ENCODE measurements at places on chromosomes 16 and 17.

- DNase-seq = no peak
Measured at GRCh38 chr16:1349351-1349750, 2.3 kb downstream of the TSR3 start.

- peak; percentile 52 for DNase-seq
Measured at GRCh38 chr17:16415031-16415924, at the start of gene TRPV2. Gene TRPV2 (plus strand): TSS chr17:16415571. CDS start chr17:16417669, 2,098 bp downstream.

GRCh38 chr17:13160296-13160695 is 142.5 kb upstream of the ELAC2 start:
- no peak for DNase-seq

DNA sequence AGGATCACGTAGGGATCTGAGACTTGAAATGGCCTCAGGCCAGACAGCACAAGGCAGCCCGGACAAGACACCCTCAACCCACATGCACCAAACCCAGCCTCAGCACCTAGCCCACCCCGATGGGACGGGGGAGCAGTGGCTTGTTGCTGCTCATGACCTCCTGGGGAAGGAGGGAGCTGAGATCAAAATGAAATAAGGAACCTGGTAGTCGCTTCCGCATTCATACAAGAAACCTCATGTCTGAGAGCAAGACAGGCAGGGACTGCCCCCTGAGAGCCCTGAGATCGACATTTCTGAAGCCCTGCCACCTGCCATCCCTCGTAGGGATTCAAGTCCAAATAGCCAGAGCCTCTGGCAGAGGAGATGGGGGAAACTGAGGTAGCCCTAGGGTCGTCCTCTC is 5.7 kb upstream of the CEP131 start:
- DNase-seq = peak; percentile 55

DNA sequence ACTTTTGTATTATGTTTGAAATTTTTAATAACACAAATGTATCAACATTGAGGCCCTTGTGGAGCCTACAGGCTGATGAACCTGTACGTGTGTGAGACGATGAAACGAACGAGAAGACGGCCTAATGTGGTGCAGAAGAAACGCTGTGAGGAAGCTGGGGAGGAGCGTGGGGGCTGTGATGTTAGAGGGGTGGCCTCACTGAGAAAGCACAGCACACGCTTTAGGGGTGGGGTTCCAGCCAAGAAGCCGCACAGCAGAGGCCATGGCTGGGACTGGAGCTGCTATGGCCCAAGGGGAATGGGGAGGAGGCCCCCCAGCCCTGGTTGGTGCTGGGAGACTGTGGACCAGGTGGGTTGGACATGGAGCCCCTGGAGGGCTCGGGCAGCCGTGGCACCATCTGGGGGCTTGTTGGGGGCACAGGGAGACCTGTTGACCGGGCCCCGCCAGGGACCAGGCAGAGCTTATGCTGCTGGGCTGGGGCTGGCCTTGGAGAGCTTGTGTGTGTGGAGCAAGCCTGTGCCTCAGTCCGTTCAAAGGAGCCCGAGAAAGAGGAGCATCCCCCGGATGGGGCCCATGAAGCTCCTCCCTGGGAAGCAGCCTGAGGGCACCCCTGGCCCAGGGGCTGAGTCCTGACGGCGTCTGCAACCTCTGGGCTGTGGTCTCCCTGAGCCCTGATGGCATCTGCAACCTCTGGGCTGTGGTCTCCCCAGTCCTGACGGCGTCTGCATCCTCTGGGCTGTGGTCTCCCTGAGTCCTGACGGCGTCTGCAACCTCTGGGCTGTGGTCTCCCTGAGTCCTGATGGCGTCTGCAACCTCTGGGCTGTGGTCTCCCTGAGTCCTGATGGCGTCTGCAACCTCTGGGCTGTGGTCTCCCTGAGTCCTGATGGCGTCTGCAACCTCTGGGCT is 44.7 kb downstream of the METRNL start:
- DNase-seq = no peak

- DNase-seq = no peak
Measured at GRCh38 chr16:67917140-67917851, 14.4 kb downstream of the CTRL start.

DNA sequence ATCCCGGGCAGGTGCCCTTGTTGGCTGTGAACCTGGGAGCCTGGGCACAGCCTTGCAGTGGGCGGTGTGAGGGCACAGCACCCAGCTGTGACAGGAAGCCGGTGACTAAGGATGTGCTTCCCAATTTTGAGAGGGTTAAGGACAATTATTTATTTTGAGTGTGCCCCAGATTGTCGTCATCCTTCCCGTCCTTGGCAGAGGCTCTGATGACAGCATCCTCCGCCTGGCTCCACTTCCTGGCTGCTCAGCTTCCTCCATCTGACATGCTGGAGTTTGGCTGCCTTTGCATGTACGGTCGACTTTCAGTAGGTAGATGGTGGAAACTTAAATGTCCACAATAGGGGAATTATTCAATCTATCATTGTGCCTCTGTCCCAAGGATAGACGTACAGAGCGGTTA is 282.4 kb upstream of the EEF2KMT start:
- no peak for DNase-seq

GRCh38 chr16:84547546-84548061 is 43.1 kb upstream of the MEAK7 start:
- no peak for DNase-seq

DNA sequence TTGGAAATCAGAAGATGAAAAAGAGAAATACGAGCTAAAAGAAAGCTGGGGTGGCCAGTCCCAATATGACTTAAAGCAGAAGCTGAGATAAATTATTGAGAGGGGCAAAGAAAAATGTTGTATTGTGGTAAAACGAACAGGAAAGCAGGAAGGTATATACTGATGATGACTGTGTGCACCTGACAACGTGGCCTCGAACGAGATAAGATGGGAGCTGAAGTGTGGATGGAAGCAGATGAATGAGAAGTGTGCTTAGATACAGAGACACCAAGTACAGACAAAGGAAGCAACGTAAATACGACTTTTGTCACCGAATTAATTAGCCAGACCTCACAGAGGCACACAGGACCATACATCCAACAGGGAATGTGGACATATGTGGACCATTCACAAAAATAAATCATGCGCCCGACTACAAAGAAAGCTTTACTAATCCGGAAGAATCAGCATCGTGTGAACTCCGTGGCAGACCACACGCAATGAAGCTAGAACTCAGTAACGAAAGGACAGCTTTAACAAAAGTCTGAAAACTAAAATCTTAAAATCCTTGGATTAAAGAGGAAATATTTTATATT is 218.7 kb downstream of the RPTOR start:
- DNase-seq = no peak

GRCh38 chr16:11495066-11495407 is 91.7 kb downstream of the LITAF start:
- DNase-seq = no peak

Measured in inflammatory macrophage treated with lipopolysaccharide for 1 hour (primary cell).